Osteocyte (in vitro differentiated cells): ENCODE measurements at places on chromosomes 2 and 18. TPM values are rescaled to one million over a fixed set of nuclear protein-coding genes. Genes with fewer than 3 reads are reported as not detected.

POU3F3 gene
- 35.5 TPM in 2 replicates for total RNA-seq

DNA sequence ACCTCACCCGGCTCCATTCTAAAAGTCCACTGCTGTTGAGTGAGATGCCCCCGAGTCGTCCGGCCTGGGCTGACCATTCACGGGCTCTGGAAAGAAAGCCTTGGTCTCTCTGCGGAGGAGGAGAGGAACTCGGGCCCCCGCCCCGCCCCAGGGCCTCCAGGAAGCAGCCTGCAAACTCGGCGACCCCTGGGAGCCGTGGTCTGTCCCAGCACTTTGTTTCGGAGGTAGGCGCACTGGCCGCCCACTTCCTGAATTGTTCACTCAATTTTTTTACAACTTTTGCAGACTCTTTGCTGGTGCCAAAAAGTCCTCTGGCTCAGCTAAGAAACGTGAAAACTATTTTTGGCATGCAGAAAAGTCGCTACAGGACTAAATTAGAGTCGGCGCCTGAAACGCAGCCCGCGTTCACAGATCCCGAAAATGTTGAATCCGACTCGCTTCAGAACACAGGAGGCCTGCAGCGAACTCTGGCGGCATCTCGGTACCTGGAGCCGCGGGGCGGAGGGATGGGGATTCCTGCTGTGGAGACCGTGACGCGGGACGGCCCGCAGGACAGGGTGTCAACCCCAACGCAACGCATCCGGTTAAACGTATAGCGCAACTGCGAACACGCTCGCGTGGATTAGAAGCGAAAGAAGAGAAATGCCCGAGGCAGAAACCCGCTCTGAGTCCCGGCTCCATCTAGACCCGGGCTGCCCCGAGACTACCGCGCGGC is 1.5 kb downstream of the PXDN start:
- H3K27ac ChIP-seq: peak overlapping the region; percentile 98
- peak; percentile 93 for DNase-seq
- H3K27me3 ChIP-seq: no peaks in the 10 kb centered on the region

DNA sequence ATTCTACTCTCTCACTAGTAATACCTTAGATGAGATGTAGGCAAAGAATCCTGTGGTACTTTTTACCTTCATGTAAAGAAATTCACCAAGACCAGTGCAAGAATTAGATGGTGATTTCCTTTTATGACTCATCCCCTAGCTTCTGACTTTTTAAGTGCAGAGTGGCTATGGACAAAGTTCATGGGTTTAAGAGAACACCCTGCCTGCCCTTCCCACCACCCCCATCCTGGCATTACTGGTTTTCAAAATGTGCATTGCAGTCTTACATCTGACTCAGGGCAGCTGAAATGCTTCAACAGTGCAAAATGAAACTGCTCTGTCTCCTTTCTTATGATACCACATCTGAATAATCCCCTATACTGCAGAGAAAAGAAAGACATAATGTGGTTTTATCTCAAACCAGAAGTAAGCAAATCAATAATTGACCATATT is 22.6 kb downstream of the MAIP1 start:
- H3K27me3 ChIP-seq: no peaks in the 10 kb centered on the region
- no peak for DNase-seq
- H3K4me3 ChIP-seq: no peak overlapping the region
- H3K27ac ChIP-seq: peak overlapping the region; percentile 25
- peaks cover 28% of the 10 kb centered on the region for H3K4me1 ChIP-seq

EVA1A gene
- total RNA-seq: 30.7 and 33.5 TPM in 2 replicates

GRCh38 chr2:220219371-220219770 is 591.9 kb downstream of the SLC4A3 start:
- H3K4me3 ChIP-seq: no peak overlapping the region
- no peaks in the 10 kb centered on the region for H3K4me1 ChIP-seq
- H3K36me3 ChIP-seq: no peaks in the 10 kb centered on the region
- DNase-seq: no peak
- H3K27ac ChIP-seq: no peak overlapping the region
